ENCODE measurements at places on chromosomes 16 and 17.

- DNase-seq = no peak
These were observed 6.1 kb upstream of the SLFN12 start for GRCh38 chr17:35438433-35438832.

- DNase-seq = no peak
These were observed 972 bp downstream of the RSAD1 start for GRCh38 chr17:50479522-50480141.

DNA sequence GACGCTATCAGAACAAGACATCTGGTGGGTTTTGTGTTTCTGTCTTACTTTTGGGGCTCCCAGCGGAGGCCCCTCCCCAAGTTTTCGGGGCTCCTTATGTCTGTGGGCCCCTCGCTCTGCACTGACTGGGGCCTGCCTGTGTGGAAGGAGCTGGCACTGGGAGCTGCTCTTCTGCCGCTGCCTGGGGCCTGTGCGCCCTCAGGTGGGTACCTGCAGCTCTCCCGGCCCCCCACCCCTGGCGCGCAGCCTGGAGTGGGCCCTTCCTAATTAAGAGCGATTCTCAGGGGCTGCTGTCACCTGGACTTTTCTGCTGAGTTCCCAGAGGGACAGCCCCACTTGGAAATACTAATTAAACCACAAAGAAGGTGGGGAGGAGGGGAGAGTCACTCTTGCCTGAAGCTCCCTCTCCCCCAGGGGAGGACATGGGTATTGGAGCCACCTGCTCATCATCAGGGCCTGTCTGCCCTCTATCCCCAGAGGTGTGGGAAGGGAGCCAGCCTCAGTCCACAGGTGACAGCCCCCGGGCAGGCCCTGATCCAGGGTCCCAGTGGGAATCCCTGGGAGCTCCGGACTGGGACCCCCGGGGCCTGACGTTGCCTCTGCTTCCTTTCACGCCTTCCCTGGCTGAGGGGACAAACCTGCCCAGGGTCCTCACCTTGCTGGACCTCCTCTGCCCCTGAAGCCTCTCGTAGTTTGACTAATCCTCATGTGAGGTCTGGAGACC lies 36.5 kb downstream of the GSE1 start:
- DNase-seq = no peak

GRCh38 chr17:68185820-68186219 lies 62.0 kb upstream of the AMZ2 start:
- no peak for DNase-seq

DNA sequence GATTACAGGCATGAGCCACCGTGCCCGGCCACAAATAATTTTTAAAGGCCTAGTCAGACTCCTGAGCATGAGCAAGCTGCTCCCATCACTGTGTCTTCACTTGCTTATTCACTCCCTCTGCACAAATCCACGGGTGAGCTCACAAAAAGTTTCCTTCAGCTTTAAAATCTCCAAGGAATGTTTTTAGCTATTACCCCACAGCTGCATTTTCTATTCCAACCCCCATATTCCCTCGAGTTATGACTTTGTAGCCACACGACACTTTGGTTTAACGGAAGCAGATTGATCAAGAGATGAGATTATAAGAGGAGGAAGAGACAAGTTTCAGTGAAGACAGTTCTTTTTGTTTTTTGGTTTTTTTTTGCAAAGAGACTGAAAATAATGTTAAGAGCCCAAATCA lies 49.1 kb upstream of the SLC25A19 start:
- peak; percentile 59 for DNase-seq

- no peak for DNase-seq
These were observed 53.1 kb downstream of the TEX2 start for GRCh38 chr17:64209983-64210382.

DNA sequence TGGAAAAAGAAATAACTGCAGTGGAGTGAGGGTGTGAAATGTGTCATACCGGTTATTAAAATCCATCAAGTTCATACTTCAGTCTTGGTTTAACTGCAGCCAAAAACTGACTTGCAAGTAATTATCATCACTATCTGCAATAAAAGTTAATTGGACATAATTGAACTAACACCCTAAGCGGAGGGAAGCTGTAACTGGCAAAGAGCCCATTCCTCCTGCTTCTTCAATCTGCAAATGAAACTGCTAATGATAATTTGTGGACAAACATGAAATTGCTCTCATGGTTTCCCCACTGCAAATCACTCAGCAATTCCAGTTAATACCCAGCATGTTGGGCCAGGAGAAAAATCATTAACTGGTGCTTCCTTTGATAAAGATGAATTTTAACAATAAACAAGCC lies 46.5 kb downstream of the FAM222B start:
- DNase-seq = no peak

- no peak for DNase-seq
These were observed 74.7 kb downstream of the CDH13 start for GRCh38 chr16:82701442-82701955.

DNA sequence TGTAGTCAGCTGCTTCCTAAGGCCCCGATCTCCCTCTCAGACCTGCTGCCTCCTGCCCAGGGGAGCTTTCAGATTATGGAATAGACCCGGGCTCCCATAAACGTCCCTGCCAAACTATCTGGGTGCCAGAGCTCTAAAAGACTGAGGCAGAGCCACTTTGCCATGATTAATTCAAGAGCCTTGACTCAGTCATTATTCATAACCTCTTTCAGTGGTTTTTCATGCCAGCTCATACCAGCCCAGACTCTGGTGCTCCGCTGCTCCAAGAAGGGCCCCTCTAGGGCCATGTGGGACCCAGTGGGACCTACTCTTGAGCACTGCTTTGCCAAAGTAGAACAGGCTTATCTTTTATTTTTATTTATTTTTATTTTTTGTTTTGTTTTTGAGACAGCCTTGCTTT lies 23.9 kb downstream of the DNAI2 start:
- DNase-seq = no peak

DNA sequence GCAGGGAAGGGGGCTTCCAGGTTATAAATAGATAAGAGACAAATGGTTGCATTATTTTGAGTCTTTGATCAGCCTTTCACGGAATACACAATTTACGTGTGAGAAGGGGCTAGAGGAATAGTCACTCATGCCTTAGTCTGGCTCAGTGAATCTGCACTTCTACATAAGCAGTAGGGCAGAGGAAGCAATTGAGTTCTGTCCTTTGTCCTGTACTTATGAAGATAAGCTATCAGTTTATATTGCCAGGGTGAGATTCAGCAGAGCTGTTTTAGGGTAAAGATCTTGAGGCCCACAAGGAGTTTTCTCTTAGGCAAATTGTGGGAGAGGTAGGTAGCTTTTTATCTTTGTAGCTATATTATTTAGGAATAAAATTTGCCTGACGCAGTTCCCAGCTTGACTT lies 33.3 kb downstream of the TOM1L1 start:
- no peak for DNase-seq

DNA sequence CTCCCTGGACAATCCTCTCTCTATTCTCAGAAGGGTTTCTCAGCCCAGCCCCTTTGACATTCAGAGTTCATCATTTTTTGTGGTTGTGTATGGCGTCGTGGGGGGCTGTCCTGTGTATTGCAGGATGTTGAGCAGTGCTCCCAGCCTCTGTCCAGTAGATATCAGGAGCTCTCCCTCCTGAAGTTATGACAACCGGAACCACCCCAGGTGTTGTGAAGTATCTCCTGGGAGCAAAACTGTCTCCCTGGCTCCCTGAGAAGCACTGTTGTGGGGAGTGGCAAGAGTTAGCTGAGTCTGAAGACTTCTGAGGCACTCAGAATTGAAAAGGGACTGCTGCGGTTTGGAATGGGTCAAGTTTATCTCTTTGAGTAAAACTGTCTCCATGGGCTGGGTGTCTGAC lies 55.9 kb upstream of the MGAT5B start:
- no peak for DNase-seq

GRCh38 chr17:8057691-8058114 lies 18.8 kb downstream of the ALOX15B start:
- DNase-seq = peak; percentile 40

GRCh38 chr17:17001076-17001777 lies 29.3 kb upstream of the TNFRSF13B start:
- DNase-seq = no peak

- DNase-seq = no peak
These were observed 947.5 kb downstream of the CDH11 start for GRCh38 chr16:64174327-64174726.

DNA sequence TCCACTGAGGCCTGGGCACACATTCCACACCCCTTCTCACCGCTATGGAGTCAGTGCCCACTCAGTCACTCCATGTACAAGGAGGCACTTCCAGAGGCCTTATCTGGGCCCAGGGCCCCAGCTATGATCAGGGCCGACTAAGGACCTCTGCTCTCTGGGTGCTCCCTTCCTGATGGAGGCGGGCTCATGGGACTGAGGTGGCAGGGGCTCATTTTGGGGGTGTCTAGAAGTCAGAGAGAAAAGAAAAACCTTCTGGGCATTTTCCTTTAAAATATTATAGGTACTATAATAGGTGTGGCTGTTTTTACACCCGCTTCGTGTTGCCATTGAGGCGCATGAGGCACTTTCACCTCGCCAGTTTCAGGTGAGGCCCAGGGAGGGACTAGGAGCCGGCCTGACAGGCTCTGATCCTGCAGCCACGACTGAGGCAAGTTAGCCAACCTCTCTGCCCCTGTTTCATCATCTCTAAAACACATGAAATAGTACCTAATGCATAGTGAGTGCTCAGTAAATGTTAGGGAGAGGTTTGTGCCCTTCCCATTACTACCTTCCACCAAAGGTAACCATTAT lies 14.4 kb downstream of the B9D1 start:
- DNase-seq = no peak

- no peak for DNase-seq
These were observed 28.1 kb downstream of the CBFA2T3 start for GRCh38 chr16:88948781-88949490.

DNA sequence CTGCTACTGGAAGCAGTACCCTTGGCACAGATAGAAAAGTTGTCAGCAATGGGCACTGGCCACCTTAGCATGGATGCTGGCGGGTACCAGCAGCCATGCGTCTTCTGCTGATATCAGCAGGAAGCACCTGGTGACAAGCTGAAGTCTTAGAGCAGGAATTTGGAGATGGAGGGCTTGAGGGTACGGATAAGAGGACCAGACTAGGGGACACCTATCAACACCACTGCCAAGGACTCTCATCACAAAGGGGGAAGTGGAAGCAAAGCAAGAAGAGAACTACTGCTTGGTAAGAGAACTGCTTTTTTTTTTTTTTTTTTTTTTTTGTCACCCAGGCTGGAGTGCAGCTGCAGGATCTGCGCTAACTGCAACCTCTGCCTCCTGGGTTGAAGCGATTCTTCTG lies 35.4 kb upstream of the LYRM9 start:
- DNase-seq = no peak

DNA sequence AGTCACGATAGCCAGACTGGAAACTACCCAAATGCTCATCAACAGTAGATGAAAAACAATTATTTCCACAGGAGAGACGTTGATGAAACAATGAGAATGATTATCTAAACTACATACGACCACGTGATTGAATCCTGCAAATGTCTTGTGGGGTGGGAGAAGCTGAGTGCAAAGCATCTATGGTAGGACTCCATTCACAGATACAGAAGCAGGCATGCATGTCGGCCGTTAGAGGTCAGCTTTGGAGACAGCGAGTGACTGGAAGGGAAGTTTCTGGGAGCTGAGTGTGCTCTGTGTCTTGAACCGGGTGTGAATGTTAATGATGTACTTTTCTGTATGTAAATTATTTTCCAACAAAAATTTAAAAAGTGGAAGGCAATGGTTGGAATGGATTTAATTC lies 71.5 kb upstream of the DNAJA2 start:
- DNase-seq = no peak

DNA sequence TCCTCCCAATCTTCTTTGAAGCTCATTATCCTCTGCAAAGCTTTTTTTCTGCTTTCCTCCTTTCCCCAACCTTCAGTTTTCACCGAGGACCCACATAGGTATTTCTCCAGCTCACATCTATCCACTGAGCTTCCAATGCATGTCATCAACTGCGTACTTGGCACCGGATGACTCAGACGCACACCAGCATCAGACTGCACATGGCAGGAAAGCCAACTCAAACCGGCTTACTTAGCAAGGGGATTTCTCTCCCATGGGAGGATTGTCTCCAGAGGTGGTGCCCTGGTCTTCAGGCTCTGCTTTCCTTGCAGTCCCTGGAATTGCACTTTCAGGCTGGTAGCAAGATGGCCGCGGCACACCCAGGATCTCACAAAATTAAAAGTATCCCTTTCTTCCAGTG lies 1.7 kb upstream of the AKTIP start:
- DNase-seq = no peak

DNA sequence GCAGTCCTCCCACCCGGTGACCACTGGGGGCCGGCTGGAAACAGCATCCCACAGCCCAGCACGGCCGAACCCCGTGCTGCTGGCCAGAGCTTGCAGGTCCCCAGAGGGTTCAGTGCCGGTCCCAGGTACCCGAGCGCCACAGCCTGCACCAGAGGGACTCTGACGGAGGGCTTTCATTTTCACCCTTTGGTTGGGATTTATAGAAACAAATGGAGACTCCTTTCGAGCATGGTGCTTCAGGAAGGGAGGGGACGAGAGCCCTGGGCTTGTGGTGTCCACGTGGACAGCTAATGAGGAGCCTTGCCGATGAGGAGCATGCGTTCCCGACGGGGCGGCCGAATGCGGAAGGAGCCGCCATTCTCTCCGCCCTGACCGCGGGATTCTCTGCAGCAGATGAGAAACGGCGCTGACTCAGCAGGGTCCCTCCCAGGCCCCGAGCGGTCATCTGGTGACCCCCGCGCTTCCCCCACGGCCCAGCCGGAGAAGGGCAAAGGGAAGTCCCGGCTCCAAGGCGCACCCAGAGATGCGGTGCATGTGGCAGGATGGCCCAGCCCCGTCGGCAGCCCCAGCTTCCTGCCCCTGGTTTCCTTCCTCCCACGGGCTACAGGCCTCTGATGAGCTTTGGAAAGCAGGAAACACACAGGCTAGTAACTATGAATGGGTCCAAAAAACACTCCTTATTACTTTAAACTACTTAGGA lies 9.8 kb downstream of the SLC38A10 start:
- DNase-seq = no peak

All from AG09309 (cell line).